ENCODE measurements at places on chromosomes 5 and 9.

DNA sequence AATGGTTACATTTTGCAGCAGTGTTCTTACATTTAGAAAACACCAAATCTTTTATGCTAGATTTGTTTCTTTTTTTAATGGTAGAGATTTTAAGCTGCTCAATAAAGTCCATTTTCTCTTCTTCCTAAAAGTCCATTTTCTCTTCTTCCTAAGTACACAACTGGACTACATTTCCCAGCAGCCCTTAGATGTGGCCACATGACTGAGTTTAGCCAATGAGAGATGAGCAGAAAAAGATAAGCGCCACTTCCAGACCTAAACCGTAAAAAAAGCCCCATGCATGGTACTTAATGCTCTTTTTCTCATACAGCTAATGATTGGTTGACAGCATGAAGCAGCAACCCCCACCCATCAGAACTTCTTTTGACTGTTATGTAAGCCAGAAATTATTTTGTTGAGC, 206.7 kb downstream of the FAM114A2 start:
- no peak for DNase-seq

GRCh38 chr5:14426521-14426920, 155.1 kb upstream of the OTULINL start:
- DNase-seq, result no peak

DNA sequence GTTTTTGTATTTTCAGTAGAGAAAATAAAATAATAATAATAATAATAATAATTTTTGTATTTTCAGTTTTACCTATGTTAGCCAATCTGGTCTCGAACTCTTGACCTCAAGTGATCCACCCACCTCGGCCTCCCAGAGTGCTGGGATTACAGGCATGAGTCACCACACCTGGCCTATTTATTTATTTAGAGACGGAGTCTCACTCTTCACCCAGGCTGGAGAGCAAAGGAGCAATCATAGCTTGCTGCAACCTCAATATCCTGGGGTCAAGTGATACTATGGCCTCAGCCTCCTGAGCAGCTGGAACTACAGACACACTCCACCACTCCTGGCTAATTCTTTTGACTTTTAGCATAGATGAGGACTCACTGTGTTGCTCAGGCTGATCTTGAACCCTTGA, 167.5 kb downstream of the TLE1 start:
- no peak for DNase-seq

- DNase-seq, result no peak
Measured at GRCh38 chr5:61969347-61969746, 336.7 kb upstream of the KIF2A start.

DNA sequence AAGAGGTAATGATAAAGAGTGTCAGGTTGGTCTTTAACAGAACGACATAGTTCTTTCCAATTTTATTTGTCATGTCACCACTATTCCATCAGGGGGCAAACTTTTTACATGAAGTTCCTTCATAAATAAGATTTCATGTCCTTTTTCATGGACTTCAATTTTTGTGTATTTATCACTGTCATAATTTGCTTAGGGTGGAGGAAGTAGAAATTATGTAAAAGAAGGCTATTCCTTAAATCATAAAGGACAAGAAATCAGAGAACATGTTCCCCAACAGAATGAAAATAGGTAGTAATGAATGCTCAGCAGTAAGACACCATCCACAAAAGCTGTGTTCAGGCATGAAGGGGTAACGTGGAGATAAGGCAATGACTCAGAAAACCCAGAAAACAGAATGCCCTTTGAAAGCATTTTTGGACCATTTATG, 72.7 kb downstream of the ZFAND5 start:
- DNase-seq, result no peak

DNA sequence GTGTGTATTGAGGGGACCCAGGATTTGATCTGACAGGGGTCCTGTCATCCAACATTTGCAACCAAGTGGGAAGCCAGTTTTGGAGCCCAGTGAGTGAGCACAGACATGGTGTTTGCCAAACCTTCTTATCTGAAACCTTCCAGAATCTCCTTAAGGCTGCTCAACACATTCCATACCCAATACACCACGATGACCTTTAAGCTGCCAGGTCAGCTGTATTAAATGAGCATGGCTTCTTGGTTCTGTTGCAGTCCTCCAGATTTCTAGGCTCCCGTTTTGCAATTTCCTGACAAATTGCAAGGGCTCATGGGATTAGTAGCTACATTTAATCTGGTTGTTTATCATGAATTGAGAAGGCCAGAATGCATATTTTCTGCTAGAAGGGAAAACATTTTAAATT, 124.2 kb upstream of the ATP10B start:
- DNase-seq, result no peak

DNA sequence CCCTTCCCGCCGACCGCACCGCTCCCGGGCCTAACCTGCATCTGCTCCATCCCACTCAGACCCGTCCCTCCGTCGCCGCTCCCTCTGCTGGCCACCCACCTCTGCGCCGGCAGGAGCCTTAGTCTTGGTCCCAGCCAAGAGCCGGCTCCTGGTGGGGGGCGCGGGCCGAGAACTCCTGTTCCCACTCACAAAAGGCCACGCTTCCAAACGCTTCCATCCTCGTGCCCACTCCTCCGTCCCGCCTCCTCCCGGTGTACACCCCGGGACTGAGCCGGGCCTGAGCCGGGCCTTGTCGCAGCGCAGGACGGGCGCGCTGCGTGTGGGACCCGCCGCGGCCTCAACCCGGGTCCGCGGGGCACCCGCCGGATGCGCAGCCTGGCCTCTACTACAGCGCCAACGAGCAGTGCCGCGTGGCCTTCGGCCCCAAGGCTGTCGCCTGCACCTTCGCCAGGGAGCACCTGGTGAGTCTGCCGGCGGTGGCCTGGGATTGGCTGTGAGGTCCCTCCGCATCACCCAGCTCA, 7.5 kb downstream of the ADAMTS13 start:
- peak; percentile 30 for DNase-seq

DNA sequence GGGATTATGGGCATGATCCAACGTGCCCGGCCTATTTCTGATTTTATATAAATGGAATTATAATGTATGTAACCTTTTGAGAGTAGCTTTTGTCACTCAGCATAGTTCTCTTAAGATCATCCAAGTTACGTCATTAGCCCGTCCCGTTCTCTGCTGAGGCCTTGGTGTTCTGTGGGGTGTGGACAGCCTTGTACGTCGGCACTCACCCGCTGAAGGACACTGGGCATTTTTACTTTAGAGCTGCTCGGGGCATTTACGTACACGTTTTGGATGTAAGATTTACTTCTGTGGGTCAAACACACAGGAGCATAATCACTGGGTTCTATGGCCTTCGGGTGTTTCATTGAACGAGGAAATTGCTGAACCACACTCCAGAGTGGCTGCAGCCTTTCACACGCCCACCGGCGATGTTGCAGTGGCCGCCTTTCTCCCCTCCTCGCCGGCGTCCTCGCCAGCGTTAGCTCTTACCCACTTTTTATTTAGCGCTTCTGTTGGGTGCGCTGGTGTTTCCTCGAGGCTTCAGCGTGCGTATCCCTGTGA, 101.8 kb downstream of the EHMT1 start:
- DNase-seq, result no peak

DNA sequence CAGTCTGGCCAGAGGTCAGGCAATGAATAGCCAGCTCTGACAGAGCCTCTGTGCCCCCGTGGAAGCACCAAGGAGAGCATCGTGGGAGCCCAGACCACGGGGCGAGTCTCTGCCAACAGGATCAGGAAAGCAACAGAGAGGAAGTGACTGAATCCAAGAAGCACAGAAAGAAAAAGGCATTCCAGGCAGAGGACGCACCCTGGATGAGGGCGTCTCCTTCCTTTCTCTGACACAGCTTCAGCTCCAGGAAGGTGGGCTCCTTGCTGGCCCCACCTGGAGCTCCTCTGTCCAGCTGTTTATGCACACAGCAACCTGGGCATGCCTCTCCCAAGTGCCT, 16.6 kb downstream of the HK3 start:
- DNase-seq, result no peak

DNA sequence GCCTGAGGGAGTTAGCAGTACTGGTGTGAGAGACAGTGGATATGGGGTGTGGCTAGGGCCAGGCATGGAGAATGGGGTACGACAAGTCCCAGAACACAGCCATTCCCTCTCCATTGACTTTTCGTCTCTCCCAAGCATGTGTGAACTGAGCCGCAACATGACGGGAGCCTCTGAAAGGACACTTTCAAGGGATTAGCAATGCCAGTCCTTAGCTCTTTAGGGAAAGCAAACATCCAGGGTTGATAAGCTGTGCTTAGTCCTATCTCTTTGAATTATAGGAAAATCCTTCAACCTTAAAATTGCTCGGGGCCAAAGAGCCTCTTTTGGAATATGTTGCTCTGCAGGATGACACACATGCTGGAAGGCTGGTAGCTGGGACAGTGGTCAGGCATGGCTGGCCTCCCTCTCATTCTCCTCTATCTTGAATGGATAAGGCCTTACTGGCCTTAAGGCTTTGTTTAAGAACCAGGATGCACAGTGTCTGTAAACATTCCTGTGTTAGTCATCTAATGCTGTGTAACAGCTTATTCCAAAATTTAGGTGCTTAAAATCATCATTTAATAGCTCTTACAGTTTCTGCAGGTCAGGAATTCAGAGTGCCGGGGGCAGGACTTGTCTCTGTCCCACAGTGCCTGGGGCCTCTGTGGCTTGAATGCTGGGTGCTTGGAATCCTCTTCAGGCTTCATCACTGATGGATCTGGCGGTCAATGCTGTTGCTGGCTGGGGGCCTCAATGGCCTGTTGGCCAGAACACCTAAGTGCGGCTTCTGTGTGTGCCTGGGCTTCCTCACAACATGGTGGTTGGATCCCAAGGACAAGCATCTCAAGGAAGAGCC, 95.3 kb downstream of the PTTG1 start:
- no peak for DNase-seq

DNA sequence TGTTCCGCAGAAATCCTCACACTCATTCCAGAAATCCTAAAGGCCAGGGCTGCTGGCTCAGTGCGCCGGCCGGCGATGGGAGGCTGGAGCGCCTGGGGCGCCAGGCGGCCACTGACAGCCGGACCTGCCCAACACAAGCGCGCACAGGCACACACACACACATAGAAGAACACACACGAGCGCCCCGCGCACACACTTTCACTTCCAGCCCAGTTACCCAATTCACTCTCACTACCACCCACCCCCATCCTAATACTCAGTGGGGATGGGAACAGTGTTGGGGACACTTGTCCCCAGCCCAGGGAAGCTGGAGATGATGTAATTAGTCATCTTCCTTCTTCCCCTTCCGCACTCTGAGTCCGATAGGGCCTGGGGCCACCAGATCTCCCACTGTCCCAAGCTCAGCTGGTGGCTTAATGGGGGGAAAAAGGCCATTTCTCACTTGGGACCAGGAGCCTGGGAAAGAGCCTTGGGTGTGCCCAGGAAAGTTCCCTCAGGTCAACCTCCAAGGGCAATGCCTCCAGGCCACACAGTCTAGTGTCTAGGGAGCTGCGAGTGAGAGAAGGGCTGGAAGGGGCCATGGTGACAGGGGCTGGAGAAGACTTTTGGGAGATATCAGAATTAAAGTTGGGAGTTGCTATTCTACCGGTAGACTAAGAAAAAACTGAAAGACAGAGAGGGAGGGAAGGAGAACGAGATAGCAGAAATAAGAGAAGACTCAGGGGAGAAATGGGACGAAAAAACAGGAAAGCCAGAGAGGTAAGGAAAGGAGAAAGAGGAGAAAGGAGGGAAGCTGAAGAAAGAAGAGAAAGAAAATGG, 1.7 kb downstream of the EBF1 start:
- peak; percentile 19 for DNase-seq

DNA sequence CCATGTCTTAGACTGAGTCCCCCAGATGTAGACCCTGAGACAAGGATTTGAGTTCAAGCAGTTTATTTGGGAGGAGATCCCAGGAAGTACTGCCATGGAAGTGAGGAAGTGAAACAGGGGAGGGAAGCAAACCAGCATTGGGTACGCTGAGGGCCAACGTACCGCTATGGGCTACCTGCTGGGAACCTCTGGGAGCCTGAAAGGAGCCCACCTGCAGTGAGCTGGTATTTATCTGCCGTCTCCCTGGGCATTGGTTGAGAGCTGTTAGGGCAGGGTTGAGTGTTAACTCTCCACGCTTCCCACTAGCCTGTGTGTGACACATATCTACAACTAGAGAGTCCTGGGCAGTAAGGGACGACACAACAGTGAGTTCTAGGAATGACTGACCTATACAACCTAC, 131.6 kb upstream of the SLC24A2 start:
- DNase-seq, result no peak

- DNase-seq, result no peak
Measured at GRCh38 chr5:83957188-83957587, 236.5 kb upstream of the HAPLN1 start.

DNA sequence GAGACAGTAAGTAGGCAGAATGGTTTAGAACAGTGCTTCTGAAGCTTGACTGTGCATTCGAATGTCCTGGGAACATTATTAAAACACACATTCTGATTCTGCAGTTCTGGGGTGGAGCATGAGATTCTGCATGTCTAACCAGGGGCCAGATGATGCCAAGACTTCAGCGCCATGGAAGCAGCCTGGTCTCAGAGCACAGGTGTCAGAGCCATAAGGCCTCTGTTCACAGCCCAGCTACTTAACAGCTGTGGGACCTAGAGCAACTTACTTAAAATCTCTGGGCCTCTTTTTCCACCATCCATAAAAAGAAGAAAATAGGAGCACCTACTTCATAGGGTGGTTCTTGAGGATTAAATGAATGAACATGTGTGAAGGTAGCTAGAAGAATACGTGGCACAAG, 84.0 kb downstream of the GNAQ start:
- no peak for DNase-seq

GRCh38 chr5:171893290-171893886, 107.8 kb downstream of the SMIM23 start:
- no peak for DNase-seq

GRCh38 chr5:126981701-126982100, 48.7 kb downstream of the MARCHF3 start:
- DNase-seq, result no peak

DNA sequence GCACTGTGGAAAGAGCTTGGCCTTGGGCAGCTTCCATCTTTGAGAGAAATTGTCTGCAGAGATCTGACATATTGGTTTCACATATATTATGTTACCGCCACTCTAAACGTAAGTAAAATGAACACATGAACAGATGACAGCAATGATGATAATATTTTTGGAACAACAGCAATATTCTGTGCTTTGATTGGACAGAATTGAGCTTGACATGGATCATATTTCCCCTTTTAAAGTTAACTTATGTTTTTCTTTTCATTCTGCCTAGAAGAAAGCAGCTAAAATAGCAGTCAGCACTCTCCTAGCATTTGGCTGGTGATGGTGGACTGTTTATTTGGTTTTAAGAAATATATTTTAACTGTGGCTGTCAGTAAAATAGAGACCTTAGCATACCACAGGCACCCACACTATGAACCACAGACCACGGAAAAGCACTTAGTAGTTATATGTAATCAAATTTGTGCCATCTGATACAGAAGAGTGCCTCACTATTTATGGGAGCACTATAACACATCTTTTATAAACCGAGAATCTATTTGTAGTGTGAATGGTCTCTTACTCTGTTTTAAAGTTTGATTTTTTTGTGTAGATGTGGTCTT, 1.8 kb upstream of the CFAP95 start:
- DNase-seq, result no peak

- no peak for DNase-seq
Measured at GRCh38 chr5:111720333-111720890, 36.6 kb downstream of the NREP start.

GRCh38 chr5:59380350-59380951, 513.1 kb downstream of the PDE4D start:
- no peak for DNase-seq

GRCh38 chr9:92276331-92277032, 17.0 kb downstream of the IARS1 start:
- peak; percentile 14 for DNase-seq
